ENCODE measurements at places on chromosomes 2 and 18. TPM values are rescaled to one million over a fixed set of nuclear protein-coding genes. Genes with fewer than 3 reads are reported as not detected.

GRCh38 chr2:216596236-216596979 lies 36.8 kb upstream of the IGFBP2 start:
- no peak for DNase-seq

DNA sequence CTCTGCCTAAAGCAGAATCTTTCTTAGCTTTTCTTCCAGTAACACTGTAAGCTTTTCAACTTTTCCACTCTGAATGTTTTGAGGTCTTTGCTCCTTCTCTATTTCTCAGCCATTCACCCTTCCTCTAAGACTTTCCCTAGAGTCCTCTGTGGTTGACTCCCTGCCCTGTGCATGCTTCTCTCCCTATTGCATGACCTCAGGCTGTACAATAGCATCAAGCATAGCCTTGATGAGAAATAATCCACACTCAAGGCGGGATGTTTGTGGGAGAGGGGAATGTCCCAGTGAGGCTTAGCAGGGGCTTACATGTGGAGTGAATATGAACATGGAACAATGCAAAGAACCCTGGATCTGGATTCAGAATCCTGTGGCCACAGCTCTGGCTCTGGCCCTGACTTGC lies 48.4 kb upstream of the IGFBP5 start:
- DNase-seq: no peak

GRCh38 chr18:38539371-38539770 lies 973.8 kb upstream of the CELF4 start:
- DNase-seq: no peak

DNA sequence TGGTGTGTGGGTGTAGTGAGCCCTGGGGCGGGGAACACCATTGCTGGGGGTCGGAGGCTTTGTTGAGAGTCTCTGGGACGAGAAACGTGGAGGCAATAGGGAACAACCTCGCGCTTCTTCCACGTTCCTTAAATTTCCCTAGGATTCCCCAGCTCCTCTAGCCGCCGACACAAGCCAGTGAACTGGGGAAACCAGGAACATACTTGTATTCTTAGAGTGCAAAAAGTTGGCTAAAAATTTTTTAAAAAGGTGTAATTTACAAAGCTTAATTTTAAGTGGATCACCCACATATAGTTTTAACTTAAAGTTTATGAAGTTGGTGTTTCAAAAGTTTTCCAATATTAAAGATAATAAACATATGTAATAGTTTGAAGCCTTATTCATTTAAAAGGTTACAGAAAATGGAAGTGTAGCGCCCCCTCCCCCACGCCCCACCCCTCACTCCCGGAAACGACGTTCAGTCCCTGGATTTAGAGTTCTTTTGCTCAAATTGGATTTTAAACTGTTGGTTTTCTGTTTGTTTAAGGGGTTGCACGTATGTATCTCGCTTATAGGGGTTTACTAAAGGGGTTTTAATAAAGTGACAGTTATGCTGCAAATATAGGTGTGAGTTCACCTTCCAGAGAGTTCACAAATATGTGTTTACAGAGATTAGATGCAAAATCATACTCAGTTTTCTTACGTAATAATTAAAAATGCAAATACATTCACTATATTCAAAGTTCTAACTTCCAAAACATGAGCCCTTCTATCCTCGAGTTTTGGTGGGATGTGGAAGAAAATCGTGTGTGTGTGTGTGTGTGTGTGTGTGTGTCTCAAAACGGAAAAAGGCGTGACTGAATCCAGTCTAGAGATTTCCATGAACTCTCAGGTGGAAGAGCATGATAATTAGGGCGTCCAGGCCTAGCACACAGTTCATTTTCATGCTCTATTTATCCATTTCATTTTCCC lies 872 bp downstream of the DSG2 start:
- DNase-seq: no peak

DNA sequence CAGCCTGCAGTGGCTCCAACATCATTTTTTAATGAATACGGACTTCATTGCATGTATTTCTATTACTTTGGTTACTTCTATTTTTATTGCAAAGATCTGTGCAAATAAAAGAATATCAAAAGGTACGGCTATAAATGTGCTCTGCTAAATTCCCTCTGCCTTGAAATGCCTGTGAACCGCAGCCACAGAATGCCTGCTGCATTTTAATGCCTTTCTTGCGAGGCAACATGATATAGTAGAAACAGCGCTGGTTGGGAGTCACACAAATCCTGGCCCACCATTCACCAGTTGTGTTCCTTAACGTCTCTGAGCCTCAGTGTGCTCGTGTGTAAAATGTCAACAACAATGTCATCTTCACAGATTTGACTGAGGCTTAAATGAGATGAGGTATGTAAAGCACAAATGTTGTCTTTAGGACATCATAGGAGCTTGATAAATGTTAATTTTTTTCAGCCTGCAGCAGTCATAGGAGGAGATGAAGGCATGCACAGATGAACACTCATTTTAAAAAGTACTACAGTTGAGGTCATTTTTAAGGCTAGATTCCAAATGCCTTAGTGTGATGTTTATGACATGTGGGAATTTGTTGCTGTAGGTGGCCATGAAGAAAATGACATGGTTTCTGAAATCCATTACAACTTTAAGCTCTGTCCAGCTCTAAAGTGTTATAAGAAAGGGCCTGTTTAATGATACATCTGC lies 187.6 kb upstream of the NRP2 start:
- DNase-seq: no peak

DNA sequence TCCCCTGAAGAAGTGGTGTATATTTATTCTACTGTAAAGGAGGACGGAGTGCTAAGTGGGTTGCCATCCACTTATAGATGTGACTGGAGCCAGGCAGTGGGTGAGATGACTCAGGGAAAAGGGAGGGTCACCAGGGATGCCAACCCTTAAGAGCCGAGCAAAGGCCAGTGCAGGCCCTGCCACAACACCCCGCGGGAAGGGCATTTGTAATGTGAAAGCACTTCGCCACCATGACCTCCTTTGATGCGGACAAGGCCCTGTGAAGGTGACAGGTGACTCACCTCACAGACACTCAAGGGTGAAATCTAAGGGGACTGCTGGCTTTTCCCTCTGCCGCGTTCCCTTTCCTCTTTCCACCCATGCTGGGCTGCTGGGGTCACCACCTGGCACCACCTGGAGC lies 50.2 kb upstream of the MRPL33 start:
- peak; percentile 37 for DNase-seq

GRCh38 chr2:47076586-47077441 lies 78.3 kb downstream of the STPG4 start:
- DNase-seq: peak; percentile 89

GRCh38 chr2:144459286-144459685 lies 60.6 kb downstream of the ZEB2 start:
- no peak for DNase-seq

GRCh38 chr2:241842620-241843211 lies 16.0 kb downstream of the PDCD1 start:
- no peak for DNase-seq

DNA sequence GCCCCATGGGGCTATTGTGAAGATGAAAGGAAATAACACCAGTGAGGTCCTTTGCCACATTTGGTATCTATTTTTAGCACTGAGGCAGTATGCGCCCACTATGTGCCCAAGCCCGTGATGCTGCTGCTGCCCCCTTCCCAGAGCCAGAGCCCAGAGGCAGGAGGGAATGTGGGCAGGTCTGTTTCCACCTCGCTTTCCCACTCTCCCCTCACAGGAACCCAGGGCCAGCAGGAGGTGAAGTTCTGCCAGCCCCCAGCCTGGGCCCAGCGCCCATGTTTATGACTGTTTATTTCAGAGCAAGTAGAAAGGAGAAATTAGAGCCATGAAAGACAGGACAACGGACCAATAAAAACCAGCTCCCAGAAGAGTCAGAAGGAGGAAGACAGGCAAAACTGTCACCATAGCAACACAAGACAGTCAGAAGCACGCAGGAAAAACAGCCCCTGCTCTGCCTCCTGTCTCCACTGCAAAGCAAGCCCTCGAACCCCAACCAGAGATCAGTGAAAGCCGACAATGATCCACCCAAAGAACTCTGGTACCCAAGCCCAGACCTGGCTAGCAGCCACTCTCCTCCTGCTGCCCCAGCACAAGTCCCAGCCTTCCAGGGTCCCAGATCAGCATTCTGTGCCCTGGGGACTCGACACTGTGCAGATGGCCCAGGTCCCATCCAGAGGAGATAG lies 1.4 kb downstream of the CYRIA start:
- peak; percentile 42 for DNase-seq

- DNase-seq: peak; percentile 42
Observed at GRCh38 chr2:176079831-176080539, 3.8 kb downstream of the EVX2 start.

DNA sequence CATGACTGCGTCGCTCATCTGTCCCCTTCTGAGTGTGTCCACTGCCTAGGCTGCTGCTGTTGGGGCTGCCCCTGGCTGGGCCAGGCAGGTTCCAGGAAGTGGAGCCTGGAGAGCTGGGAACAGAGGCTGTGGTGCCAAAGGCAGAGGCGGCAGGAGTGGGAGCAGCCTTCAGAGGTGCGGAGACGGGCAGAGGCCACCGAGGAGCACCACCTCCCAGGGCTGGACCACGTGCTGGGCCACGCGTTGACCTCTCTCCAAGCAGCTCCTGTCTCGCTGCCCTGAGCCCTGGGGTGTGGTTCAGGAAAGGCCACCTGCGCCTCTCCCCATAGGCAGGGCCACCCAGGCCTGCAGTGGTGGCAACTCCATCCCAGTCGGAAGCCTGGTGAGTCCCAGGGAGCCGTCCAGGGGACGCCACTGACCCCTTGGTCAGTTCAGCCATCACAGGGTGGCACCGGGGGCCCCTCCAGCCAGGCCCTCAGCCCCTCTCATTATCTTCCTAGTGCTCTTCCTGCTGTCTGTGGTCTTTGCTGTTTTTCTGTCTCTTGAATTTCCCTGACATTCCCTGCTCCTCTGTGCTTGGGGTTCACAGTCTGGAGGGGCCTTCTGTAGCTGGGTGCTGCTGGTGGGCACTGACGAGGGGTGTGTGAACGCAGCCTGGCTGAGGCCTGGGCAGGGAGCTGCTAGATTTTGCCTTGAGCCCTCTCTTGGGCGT lies 122.8 kb upstream of the HS6ST1 start:
- no peak for DNase-seq

GRCh38 chr2:149019768-149020167 lies 18.7 kb upstream of the LYPD6B start:
- no peak for DNase-seq

DNA sequence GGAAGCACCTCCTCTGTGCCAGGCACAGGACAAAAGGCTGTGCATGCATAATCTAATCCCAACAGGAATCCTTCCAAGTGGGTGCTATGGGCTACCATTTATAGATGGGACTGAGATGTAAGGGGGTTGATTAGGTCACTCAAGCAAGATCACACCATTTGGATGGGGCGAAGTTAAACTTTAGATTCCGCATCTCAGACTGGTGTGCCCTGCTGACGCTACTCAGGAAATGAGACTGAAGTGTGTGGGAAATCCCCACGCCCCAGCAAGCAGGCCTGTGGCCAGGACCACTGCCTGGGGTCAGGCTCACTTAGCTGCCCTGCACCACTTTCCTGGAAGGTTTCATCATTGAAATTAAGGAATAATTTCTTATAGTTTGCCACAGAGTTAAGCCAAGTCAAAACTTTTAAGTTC lies 70.5 kb upstream of the PPP1CB start:
- no peak for DNase-seq

DNA sequence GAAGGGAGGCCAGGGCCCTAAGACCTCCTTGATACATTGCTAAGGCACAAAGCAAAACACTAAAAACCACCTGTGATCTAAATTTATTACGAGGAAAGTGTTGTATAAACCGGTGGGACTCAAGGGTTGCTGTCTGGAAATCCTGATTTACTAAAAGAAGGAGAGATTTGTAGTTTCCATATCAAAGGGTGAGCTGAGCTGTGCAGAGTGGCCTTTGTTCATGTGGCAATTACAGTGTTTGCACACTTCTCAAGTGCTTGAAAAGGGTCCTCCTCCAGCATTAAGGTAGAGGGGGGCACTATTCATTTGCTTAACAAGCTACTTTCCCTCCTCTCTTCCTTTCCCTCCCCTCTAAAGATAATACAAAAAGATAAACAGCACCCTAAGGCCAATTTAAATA lies 30.5 kb upstream of the ITGA4 start:
- DNase-seq: no peak

- DNase-seq: peak; percentile 14
Observed at GRCh38 chr2:150876251-150876950, 385.3 kb downstream of the RBM43 start.

GRCh38 chr18:69755856-69756496 lies 191.7 kb downstream of the CD226 start:
- DNase-seq: no peak

GRCh38 chr2:156935616-156936015 lies 321.9 kb upstream of the GALNT5 start:
- peak; percentile 26 for DNase-seq

DNA sequence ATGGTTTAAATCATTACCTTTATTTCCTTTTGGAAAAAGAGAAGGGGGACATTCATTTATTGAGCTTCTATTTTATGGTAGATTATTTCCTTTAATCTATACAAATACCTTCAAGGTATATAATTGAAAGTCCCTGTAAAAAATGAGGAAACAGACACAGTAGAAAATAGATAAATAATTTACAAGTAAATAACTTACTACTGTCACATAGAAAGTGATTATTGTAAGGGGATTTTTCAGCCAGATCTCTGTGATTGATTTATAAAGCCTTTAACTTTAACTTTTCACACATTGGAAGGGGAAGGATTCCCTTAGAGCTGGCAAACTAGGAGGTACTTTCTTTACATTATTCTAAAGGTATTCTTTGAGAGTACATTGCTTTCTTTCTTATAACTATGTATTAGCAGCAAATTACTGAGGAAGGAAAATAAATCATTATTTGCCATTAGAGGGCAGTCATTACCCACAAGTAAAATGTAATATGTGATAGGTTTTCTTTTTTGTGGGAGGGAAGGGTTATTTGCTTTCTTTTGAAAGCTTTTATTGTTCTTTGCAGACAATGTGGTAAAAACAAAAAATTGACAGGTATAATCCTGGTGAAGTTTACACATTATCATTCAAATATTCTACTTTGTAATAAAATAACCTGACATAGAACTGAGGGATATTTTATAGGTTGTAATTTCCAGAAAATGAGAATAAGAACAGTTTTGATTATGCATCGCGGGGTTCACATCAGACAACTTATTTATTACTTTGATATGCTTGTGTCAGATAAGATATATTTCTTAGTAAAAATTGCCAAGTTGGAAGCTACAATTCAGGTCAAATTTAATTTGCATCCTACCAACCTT lies 24.8 kb upstream of the RPE start:
- DNase-seq: peak; percentile 45

DNA sequence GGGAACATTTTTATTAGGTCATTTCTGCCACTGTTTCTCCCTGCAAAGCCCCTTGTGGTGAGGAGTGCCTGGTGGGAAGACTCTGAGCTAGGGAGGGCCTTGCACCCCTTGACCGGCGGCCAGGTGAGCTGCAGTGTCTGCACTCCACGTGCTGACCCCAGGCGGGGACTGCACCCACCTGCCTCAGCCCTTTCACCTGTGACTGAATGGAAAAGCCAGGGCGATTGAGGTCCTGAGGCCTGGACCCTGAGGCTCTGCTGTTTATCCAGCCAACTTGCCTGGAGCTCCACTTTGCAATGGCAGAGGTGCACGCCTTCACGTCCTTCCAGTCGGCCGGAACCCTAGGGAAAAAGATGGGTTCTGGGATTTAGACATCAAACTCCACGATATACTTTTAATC lies 53.1 kb downstream of the TMEM18 start:
- DNase-seq: no peak

CCDC68 gene
- not detected for total RNA-seq

GCG gene
- total RNA-seq: not detected

WNT10A gene
- 63.4 TPM for total RNA-seq

FAM237A gene
- not detected for total RNA-seq

MFSD2B gene
- not detected for total RNA-seq

CCL20 gene
- total RNA-seq: not detected

GREB1 gene
- total RNA-seq: 0.52 TPM

DLX2 gene
- 0.47 TPM for total RNA-seq

NGEF gene
- not detected for total RNA-seq

ST3GAL5 gene
- total RNA-seq: 46.9 TPM

SATB2 gene
- total RNA-seq: 9.9 TPM

RMC1 gene
- 24.0 TPM for total RNA-seq

All from myocyte (in vitro differentiated cells).